HS-5 (cell line): ENCODE measurements at places on chromosomes 6 and 20.

GRCh38 chr6:80488190-80488589 lies 381.7 kb downstream of the BCKDHB start:
- DNase-seq, result no peak

- no peak for DNase-seq
These were observed 13.9 kb upstream of the NAA20 start for GRCh38 chr20:20003031-20003954.

GRCh38 chr20:610130-611046 lies at the start of gene TCF15:
Gene TCF15 (minus strand): TSS chr20:610309. CDS start chr20:610237, 72 bp downstream.
- DNase-seq, result no peak

DNA sequence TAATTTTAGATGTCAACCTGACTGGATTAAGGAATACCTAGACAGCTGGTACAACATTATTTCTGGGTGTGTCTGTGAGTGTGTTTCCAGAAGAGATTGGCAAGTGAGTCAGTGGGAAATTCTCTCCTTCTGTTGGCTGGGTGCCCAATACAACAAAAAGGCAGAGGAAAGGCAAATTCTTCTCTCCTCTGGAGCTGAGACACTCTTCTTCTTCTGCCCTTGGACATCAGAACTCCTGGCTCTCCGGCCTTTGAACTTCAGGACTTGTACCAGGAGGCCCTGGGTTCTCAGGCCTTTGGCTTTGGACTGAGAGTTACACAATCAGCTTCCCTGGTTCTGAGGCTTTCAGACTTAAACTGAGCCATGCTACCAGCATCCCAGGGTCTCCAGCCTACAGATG lies 7.8 kb upstream of the BTN3A1 start:
- peak; percentile 47 for DNase-seq

DNA sequence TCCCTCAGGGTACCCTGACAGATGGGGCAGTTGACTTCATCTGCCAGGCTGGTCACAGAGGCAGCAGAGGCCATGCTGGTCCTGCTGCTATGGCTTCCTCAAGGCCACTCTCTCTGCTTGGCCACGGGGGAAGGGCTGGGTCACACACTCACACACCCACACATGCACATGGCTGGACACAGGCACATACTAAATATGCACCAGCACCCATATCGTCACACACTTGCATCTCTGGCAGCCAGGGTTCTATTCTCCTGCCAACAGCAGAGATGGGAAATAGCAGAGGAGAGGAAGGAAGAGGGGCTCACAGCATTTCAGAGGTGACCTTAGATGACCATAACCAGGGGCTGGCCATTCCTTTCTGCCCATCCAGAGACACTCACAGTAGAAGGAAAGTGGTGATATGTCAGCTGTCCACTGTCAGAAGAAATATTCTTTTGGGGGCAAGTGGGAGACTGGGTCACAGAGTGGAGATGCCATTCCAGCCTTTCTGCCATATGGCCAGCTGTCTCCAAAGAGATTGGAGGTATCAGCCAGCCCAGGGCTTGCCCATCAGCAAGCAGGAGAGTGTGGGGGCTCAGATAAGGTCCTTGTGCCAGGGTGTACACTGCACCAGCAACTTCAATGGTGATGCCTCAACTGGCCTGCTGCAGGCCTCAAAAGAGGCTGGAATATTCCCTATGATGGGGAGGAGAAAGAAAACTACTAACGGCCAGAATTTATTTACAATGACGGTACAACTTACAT lies at the start of gene TRIM10:
Gene TRIM10 (minus strand): TSS at position 427 of the 747 bp plus-strand sequence. CDS start 353 bp downstream, at position 74.
- no peak for DNase-seq

DNA sequence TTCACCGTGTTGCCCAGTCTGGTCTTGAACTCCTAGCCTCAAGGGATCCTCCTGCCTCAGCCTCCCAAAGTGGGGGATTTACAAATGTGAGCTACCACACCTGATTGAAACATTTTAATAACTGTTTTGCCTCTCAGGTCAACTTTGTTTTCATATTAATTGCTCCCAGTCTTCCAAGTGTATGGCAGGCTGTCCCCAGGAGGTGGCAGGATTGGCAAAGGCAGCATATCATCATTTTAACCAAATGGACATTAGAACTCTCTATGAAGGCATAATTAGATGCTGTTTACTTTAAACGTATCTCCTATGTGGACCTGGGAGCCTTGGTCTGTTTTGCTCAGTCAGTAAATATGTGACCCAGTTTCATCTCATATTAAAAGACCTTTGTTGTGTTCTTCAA lies 59.2 kb upstream of the CSE1L start:
- DNase-seq, result no peak

GRCh38 chr20:58458342-58459057 lies 56.7 kb downstream of the APCDD1L start:
- DNase-seq, result peak; percentile 19

DNA sequence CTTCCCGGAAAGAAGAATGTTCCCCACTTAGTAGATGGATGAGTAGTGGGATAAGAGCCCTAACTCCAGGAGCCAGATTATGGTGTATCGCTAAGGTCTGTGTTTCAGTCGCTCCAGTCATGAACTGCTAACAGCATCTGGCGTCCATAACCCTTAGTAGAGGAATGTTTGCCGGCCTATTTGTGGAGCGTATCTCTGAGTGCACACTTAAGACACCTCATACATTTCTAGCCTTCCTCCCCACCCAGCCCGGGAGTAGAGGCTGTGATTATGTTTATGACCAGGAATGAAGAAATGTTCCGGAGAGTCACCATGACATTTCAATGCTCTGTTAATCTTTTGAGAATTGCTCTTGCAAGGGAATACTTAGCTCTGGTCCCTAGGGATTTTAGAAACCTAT lies 251.1 kb upstream of the SOX4 start:
- DNase-seq, result no peak

- DNase-seq, result no peak
These were observed 1195.9 kb upstream of the MAP3K7 start for GRCh38 chr6:91782802-91783201.

GRCh38 chr6:167892835-167893815 lies 66.4 kb downstream of the AFDN start:
- no peak for DNase-seq

DNA sequence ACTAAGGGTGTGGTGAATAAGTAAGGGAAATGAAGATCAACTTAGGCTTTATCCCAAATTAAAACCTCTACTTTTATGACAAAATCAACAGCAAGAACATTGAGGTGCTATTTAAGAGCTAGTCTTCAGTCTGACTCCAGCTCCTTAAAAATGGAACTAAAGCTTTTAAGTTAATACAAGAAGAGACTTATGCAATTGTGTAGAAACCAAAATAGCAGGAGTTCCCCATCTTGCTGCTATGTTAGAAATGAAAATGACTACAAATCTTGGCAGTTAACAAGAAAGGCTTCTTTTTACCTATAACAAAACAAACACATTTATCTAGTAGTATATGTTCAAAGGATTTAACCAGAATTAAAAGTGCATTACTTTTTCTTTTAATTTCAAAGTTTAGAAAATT lies 25.7 kb downstream of the HMGN3 start:
- no peak for DNase-seq

- no peak for DNase-seq
These were observed 84.5 kb upstream of the RIN2 start for GRCh38 chr20:19673575-19673974.

DNA sequence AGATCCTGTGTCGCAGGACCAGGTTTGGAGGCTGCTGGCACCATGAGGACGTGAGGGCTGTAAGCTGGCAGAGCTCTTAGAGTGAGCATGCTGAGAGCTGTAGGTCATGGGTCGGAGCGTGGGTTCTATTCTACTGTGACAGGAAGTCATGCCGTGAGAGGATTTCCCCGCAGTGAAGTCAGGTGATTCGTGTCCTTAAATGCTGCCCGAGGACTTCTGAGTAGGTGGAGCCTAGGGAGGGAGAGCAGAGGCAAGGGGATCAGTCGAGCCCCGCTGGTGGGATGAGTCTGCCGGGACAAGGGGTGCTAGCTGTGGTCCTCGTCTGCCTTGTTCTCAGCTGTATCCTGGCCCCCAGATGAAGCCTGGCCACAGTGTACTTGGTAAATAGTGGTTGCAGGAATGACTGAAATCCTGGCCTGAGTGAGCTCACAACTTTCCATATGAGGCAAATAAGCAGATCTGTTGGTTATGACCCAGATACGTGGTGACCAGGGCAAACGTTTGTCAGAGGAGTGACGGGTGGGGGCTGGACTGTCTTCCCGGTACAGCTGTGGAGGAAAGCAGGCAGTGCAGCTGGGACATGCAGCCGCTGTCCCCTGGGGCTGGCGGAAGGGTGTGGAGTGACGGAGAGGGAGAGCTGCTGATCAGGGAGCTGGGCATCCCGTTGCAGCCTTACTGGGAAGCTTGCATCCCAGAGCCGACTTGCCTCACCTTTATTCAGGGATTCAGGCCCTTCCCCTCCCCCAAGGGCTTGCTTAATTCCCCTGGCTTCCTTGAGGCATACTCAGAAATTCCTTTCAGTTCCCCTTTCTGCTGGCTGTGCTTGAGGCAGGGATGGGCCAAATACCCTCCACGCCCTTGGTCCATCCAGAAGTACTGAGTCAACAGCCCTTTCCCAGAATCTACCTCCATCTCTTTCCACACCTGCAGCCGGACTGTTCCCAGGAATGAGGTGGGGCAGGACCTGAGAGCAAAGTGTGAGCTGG lies 250.9 kb upstream of the RREB1 start:
- DNase-seq, result no peak

DNA sequence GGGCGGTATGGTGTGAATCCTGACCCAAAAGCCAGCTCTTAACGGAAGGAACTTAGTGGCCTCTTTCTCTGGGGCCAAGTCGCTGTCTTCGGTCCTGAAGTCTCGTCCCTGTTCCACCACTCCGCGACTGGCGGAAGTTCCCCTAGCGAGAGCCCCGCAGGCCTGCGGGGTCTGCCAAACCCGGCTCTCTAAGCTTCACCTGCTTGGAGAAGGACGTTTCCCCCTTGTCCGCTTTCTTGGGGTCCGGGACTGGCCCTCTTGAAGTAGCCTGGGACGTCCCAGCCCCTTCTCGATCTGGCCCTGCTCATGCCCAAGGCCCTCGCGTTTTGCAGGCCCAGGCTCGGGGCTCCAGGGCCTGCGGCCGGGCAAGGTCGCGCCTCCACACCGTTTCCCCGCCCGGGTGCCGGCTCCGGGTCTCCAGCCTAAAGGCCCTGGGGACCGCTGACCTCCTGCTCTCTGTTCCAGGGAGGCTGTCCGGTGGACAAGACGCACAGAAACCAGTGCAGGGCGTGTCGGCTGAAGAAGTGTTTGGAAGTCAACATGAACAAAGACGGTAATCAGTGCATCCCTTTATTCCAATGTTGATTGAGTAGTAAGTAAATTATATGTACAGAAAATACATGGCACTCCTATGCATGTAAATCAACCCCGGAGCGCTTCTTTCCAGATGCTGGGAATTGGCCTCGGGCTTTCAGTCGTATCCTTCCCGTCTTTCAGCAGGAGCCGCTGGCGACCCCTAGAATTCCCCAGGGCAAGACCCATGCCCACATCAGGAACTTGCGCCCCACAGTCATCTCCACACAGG lies 8.8 kb downstream of the NR2E1 start:
- DNase-seq, result no peak

- no peak for DNase-seq
These were observed 82.4 kb downstream of the SLC35B3 start for GRCh38 chr6:8352966-8353340.
